ENCODE measurements at places on chromosomes 16 and 17. TPM values are rescaled to one million over a fixed set of nuclear protein-coding genes. Genes with fewer than 3 reads are reported as not detected.

TBC1D28 gene
- not detected for polyA plus RNA-seq

CCT6B gene
- 1.9 TPM for polyA plus RNA-seq

FAM20A gene
- 2.4 TPM for polyA plus RNA-seq

CCDC144A gene
- 0.44 TPM for polyA plus RNA-seq

WNT9B gene
- polyA plus RNA-seq = not detected

TGFB1I1 gene
- polyA plus RNA-seq = 15.8 TPM

MPV17L gene
- polyA plus RNA-seq = 2.1 TPM

ZNF646 gene
- polyA plus RNA-seq = 25.8 TPM

ALDOC gene
- 570 TPM for polyA plus RNA-seq

SULT1A3 gene
- 3.1 TPM for polyA plus RNA-seq

RGS9 gene
- 20.2 TPM for polyA plus RNA-seq

PRAC1 gene
- polyA plus RNA-seq = not detected

ELP5 gene
- 58.2 TPM for polyA plus RNA-seq

PITPNC1 gene
- polyA plus RNA-seq = 34.7 TPM

TEKT3 gene
- not detected for polyA plus RNA-seq

BEAN1 gene
- polyA plus RNA-seq = 6.1 TPM

SSTR5 gene
- not detected for polyA plus RNA-seq

CCL18 gene
- polyA plus RNA-seq = 0.36 TPM

IKZF3 gene
- polyA plus RNA-seq = 0.31 TPM

EVPL gene
- polyA plus RNA-seq = 0.92 TPM

HOXB4 gene
- polyA plus RNA-seq = 30.3 TPM

BHLHA9 gene
- polyA plus RNA-seq = not detected

STH gene
- not detected for polyA plus RNA-seq

ABCA9 gene
- 0.32 TPM for polyA plus RNA-seq

ZNF469 gene
- polyA plus RNA-seq = 0.34 TPM

B4GALNT2 gene
- polyA plus RNA-seq = not detected

OR1F1 gene
- polyA plus RNA-seq = not detected

SMIM36 gene
- polyA plus RNA-seq = not detected
